ENCODE measurements at places on chromosomes 4 and X.

GRCh38 chr4:120218981-120219380, 152.3 kb upstream of the MAD2L1 start:
- no peak for DNase-seq

DNA sequence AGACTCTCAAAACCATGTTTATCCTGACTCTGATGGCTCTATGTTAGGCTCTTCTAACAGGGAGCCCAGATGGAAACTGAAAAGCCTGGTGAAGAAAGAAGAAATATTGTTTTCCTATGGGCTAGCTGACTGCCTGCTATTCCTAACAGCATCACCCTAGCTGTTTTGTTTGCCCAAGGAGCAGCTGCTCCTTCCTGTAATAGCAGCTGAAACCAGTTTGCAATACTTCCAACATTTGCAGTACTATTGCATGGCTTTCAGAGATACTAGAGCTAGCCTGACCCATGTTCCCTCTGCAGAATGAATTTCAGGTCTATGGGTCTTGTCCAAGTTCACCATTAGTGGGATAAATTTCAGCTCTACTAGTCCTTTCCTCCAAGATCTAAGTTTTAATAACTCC, 495.2 kb downstream of the INPP4B start:
- DNase-seq: no peak

- DNase-seq: no peak
Measured at GRCh38 chr4:74158466-74159142, 686 bp downstream of the MTHFD2L start.

DNA sequence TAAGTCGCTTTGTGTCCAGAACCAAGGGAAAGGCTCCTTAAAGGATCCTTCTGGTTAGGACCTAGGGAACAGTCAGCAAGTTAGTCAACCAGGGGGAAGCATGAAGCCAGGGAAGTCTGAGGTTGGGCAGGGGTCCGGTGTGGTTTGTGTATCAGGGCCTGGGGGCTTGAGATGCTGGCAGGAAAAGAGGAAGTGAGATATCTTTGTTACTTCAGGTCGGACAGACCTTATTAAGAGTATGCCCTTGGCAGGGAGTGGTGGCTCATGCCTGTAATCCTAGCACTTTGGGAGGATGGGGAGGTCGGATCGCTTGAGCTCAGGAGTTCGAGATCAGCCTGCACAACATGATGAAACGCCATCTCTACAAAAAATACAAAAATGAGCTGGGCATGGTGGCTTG, 52.3 kb upstream of the TRPC5OS start:
- DNase-seq: no peak

DNA sequence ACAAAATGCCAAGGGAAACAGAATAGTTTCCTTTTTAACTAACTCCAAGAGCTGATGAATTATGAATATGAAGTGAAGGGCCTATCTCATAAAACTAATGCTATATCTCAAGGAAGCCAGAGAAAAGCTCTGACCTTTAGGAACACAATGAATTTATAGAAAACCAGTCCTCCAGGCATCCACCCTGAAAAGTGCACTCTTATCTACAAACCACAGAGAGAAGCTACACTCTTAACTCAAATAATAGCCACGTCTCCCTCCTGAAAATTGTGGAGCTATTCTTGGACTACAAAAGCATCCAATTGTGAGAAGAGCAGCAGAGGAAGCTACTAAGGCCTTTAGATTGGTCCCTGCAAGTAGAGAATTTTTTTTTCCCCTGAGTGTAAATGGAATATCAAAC, 253.9 kb downstream of the IL15 start:
- DNase-seq: no peak
